ENCODE measurements at places on chromosomes 4 and X.

DNA sequence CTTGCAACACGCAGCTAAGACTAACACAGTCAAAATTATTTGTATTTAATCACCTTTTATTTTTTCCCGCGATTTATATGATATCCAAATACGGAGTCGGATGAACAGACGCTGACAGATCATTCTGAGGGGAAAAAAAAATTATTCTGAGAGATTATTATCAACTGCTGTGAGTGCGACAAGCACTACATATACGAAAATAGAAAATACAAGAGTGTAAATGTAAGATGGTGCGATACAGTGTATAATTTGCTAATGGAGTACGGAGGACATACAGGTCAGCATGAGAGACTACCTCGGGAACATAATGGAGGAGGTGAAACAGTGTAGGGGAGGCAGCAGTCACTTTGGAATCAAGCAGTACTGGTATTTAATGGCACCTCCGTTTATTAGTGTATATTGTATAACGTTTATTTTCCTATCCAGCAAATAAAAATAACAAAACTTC lies 2.8 kb upstream of the LIN54 start:
- no peak for DNase-seq

DNA sequence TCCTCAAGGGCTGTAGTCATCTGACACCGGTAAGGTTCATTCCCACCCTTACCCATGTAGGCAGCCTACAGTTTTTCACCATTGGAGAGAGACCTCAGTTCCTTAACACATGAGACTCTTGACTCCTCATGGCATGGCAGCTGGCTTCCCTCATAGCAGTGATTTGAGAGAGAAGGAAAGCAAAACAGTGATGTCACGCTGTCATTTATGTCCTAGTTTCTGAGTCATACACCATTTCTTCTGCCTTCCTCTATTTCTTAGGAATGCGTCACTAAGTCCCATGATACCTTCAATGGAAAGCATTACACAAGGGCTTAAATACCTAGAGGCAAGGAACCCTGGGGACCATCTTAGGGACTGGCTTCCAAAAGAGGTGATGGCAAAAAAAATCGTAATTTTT lies 226.1 kb downstream of the SPCS3 start:
- DNase-seq: no peak

GRCh38 chr4:15657366-15657765 lies 2.2 kb upstream of the FBXL5 start:
- no peak for DNase-seq

DNA sequence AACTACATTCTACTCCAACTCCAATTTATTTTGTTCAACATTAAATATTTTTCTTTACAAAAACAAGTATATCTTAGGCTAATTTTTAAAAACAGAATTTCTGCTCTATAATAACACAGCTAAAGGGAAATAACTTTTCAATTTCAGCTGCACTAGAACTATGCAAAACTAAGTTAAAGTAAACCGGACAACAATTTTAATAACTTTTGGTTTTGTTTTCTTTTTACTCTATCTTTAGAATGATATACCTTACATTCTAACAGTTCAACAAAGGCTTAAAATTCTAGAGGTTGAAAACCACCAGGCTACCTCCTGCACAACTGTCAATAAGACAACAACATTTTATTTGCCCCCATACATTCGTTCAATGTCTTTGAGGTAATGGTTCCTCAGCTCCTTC lies 18.7 kb upstream of the KCNE5 start:
- no peak for DNase-seq

GRCh38 chrX:47613082-47613481 lies 6.6 kb downstream of the SYN1 start:
- DNase-seq: no peak

DNA sequence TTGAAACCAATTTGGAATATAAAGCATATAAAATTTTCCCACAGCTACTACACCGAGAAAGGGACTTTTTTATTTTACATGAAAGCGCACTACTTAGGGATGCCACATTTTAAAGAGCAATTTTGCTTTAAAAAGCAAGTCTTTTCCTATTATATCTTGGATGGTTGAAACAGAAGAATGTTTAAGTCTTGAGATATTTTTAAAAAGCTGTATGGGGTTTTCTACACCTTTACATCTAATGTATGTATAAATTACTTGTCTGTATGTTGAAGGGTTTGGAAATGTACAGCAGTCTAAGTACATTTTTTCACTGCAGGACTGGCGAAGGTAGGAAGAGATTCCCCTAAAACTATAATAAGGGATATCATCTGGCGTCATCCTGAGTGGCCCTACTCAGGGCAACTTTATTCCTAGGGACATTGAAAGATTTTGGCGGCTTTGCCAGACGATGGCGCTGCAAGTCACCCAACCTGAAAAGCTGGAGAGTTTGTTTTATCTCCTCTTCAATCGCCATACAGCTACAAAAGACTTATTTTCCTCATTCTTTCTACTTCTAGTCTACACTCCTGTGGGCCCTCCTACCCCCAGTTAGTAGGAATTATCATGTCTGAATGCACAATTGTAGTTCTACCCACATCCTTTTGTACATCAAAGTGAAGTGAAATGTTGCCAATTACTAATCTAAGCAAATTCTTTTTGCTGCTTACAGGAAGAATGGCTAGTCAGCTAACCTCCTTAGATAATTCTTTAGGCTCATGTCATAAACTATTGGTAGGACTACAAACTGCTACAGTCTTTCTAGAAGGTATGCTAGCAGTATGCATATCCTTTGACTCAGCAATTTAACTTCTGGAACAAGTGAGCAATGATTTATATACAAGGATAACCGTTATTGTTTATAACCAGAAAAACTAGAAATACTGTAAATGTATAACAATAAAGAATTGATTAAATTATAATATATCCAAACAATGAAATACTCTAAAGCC lies 782 bp upstream of the NEK1 start:
- peak; percentile 72 for DNase-seq

DNA sequence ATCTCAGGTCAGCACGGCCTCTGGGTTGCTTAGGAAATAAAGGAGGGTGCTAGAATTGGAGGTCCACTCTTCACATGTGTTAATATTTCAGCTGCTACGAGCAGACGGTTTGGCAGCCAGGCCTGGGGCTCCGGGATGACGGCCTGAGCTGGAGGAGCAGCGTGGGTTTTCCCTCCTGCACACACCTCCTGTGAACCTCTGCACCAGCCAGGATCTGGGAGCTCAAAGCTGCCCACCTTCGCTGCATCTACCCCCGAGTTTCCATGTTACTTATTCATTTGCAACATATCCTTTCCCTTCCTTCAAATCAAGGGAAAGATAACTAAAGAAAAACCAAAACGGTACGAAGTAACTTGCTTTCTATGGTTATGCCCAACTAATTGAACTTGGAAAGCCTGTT lies 13.6 kb downstream of the STOX2 start:
- DNase-seq: no peak

DNA sequence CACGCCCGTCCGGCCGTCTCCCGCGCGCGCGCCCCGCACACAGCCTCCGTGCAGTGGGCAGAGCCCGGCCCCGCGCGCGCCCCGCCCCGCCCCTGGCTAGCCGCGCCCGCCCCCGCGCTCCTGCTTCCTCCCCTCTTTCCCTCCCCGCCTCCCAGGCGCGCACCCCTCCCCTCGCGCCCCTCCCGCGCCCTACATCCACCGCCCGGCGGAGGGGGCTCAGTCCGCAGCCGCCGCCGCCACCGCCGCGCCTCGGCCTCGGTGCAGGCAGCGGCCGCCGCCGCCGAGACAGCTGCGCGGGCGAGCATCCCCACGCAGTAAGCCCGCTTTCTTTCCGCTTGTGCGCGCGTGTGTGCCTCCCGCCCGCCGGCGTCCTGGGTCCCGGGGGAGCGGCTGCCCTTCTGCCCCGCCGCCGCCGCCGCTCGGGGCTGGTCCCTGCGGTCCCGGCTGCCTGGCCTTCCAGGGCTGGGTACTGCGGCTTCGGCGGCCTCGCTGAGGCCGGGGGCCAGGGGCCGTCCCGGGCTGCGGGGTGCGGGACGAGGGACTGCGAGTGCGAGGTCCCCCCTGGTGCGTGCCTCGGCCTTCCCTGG lies at the start of gene FHL1:
TSS of gene FHL1 (plus strand) at position 219 of the 587 bp plus-strand sequence.
- no peak for DNase-seq

DNA sequence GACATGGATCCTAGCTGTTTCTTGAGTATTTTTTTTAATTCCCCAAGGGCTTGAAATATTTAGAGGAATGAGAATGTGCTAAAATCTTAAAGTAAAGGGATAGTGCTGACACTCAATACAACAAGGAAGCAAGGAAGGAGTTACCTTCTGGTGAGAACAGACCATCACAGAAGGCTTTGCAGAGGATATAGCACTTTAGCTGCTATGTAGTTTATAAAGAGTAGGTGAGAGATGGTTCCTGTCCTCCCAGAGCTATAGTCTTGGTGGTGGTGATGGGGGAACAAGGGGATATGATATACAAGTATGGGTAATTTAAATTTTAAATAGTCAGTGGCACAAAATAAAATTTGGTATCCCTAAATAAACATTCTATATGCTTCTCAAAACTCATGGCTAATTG lies 47.6 kb downstream of the MTHFD2L start:
- DNase-seq: no peak

GRCh38 chrX:40471965-40472648 lies 108.7 kb upstream of the ATP6AP2 start:
- no peak for DNase-seq

DNA sequence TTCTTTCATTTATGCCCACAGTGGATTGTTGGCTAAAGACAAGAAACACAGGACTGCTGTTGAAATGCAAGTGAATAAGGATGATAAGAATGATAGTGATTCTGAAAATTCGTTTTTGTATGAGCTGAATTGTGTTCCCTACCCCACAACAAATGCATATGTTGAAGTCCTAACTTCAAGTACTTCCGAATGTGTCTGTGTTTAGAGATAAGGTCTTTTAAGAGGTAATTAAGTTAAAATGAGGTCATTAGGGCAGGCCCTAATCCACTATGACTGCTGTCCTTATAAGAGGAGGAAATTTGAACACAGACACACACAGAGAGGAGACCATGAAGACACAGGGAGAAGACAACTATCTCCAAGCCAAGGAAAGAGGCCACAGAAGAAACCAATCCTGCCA lies 126.6 kb upstream of the ACSL4 start:
- no peak for DNase-seq

DNA sequence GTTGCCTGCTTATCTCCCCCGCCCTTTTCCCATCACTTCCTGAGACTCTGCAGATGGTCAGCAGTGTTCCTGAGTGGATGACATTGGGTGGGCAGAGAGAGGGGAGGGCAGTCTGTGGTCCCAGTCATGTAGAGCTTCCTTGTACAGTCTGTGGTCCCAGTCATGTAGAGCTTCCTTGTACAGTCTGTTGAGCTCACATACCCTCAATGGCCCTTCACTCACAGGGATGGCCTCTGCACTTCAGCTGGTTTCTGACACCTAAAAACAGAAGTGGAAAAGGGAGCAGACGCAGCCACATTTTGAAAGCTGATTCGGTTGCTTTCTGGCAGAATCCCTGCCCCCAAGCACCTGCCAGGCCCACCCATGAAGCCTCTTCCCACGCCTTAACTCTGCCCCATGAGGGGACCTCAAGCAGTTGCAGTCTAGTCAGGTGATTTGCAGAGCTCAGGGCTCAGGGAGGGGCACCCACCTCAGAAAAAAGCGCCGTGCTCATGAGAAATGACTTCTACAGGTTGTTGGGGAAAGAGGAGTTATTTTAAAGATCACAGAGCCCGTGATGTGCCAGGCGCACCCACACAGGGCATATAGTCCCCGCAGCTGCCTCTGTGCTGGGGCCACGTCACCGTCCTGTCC lies 3.6 kb upstream of the TMEM271 start:
- DNase-seq: no peak

GRCh38 chr4:171007618-171008390 lies 805.4 kb upstream of the GALNTL6 start:
- no peak for DNase-seq

DNA sequence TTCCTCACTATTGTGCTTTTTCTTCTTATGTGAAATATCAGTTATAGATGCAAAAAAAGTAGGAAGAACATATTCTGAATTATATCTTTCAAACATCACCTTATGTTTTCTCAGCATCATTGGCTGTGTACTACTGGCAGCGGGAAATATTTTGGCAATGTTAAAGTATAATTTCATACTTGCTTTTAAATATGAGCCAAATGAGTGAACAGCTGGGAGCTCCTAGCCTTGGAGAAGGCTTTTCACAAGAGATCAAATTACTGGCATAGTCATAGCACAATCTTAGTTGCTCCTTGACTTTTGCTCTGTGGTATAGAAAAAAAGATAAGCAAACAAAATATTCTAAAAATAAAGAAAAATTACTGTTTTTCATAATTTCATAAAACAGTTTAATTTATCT lies 1575.8 kb upstream of the PABPC4L start:
- no peak for DNase-seq

- no peak for DNase-seq
Observed at GRCh38 chrX:112067601-112068000, 15.0 kb downstream of the TRPC5 start.

DNA sequence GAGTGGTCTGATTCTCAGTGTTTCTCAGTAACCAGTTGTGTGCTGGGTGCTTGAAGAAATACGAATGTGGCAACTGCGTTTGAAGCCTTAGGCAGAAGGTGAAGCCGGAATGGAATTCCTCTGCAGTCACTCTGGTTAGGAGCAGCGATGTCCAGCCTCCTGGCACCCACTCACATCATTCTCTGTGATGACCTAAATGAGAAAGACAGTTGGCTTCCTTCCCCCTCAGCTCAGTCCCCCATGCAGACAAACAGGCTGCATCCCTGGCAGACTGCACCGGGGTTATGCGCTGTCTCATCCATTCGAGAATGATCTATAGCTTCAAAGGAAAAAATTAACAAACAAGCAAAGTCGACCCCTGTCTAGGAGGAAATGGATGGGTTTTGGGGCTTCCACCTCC lies 170.1 kb upstream of the SCML1 start:
- no peak for DNase-seq

GRCh38 chr4:165016971-165017370 lies 14.8 kb upstream of the TRIM60 start:
- no peak for DNase-seq

GRCh38 chr4:101201421-101201820 lies 145.9 kb downstream of the PPP3CA start:
- no peak for DNase-seq

GRCh38 chr4:67371615-67372014 lies 173.7 kb downstream of the CENPC start:
- DNase-seq: no peak

DNA sequence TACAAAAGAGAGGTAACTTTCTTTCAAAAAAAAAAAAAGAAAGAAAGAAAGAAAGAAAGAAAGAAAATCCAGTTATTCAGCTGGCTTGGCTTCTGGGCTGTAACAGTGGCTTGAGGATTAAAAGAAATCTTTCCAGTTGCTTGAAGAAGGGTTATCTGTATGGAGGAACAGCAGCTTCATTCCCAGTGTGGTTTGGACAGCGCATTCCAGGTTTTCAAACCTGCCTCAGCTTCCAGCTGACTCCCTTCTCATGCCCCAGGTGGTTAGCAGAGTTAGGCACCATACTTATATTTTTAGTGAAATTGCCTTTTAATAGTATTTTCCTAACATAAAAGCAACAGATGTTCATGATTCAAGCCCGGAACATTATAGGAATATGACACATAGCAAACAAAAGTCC lies 48.6 kb downstream of the TMEM164 start:
- no peak for DNase-seq

Data from activated naive CD4-positive, alpha-beta T cell treated with anti-CD3 and anti-CD28 coated beads, Interleukin-2, amount 50 U/mL, for 72 hours (primary cell).